ENCODE measurements at places on chromosomes 6 and 20.

DNA sequence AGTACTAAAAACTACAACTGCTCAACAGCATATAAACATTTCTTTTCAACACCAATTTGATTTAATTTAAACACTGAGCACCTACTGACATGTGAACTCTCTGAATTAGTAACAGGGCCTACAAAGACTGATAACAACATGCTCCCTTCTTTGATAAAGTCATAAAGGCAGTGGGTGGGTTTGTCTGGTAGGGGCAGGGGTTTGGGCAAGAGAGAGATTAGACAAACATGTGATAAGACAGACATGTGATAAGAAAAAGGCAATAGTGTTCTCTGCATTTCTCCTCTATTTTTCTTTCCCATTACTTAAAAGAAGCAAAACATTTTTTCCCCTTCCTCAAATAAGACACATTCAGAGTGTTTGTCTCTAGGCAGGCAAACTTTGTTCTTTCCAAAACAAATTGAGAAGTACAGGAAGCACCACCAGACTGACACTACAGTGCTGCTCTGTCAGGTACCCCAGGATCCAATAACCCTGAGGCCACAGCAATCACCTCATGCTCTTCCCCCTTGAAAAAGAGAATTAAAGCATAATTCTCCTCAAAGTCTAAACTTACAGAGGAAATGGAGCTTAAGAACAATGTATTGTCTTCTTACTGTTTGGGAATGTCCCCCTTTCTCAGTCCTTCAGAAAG is 11.9 kb downstream of the C6orf52 start:
- DNase-seq, result no peak

- DNase-seq, result peak; percentile 38
Measured at GRCh38 chr6:102458990-102459389, 1065.5 kb downstream of the GRIK2 start.

- no peak for DNase-seq
Measured at GRCh38 chr6:84137051-84137375, 90.4 kb downstream of the CEP162 start.

DNA sequence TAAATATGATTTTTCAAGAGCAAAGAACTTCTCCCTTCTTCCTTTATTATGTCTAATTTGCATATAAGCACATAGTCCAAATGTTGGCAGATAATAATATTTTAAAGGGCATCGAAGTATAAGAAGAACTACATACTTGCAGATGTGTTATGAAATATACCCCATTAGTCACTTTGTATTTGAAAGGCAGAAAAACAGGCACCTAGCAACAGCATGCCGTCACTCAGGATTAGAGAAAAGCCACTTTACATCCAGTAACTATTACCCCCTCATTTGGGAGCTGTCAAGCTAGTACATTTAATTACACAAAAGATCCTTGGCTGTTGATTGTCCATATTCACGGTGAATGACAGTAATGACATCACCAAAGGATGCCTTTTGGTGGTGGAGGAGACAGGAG is 99.3 kb upstream of the ARMC2 start:
- no peak for DNase-seq

GRCh38 chr6:162670345-162670744 is 57.2 kb downstream of the PRKN start:
- no peak for DNase-seq

DNA sequence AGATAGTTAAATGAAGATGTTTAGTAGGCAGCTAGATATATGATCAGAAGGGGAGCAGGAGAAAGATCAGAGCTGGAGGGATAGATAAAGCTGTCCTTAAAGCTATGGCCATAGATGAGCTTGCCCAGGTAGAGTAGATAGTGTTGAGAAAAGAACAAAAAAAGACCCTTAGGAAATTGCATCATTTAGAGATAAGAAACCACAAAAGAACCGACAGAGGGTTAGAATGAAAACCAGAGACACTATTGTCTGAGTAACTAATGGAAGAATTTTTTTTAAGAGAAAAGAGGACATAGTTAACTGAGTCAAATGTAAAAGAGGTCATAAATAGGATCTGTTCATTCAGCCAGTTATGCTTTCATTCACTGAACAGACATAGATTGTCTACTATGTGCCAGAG is 101.8 kb downstream of the TNFAIP3 start:
- no peak for DNase-seq

DNA sequence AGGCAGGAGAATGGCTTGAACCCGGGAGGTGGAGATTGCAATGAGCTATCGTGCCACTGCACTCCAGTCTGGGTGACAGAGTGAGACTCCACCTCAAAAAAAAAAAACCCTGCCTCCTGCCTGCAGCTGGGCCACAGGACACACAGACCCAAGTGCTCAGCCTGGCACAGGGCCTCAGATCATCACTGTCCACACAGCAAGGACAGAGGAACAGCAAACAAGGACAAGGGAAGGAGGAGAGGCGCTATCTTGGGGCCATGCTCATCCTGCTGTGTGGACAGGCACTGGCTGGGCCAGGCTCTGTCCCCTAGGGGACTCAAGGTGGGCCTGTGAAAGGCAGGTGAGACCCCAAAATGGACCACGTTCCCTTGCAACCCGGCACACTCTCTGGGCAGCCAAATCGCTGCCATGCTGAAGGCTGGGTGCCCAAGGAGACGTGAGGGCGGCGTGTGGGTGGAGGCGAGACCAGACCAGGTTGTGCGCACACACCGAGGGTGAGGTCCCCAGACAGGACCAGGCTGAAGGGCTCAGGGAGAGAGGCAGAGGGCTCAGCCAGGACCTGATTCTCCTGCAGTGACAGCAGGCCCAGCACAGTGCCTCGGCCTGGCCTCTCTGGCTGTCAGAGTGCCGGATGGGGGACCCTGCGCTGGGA is 9.1 kb downstream of the UCKL1 start:
- no peak for DNase-seq

GRCh38 chr20:57062696-57063270 is 203.7 kb downstream of the BMP7 start:
- DNase-seq, result no peak

GRCh38 chr6:107396211-107396610 is 63.2 kb downstream of the PDSS2 start:
- no peak for DNase-seq

- no peak for DNase-seq
Measured at GRCh38 chr20:7770046-7770445, 170.2 kb downstream of the HAO1 start.

- no peak for DNase-seq
Measured at GRCh38 chr20:18773566-18773965, 40.0 kb upstream of the SCP2D1 start.

DNA sequence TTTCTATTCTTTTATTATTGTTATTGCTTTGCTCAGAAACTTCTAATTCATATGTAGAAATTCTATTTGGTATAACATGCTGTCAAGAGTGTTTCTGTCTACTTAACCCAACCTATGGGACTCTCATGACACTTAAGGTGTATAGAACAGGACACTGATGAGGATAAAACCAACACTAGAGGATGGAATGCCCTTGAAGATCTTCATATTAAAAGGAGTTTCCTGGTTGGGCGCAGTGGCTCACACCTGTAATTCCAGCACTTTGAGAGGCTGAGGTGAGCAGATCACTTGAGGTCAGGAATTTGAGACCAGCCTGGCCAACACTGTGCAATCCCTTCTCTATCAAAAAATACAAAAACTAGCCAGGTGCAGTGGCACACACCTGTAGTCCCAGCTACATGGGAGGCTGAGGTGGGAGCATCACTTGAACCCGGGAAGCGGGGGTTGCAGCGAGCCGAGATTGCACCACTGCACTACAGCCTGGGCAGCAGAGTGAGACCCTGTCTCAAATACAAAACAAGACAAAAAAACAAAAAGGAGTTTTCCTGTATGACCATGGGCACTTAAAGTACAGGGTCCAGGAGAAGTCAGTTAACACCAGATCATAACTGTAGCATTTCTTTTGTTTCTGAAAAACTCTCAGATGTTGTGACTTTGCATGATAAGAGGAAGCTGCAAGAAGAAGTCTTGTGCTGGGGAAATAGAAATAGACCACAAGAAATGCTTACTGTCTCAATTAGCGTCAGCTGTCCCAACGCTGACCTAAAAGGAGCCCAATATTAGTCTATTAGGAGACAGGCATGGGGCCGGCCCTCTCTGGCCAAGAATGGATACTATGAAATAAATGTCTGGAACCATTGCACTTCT is 38.9 kb upstream of the CD2AP start:
- no peak for DNase-seq

DNA sequence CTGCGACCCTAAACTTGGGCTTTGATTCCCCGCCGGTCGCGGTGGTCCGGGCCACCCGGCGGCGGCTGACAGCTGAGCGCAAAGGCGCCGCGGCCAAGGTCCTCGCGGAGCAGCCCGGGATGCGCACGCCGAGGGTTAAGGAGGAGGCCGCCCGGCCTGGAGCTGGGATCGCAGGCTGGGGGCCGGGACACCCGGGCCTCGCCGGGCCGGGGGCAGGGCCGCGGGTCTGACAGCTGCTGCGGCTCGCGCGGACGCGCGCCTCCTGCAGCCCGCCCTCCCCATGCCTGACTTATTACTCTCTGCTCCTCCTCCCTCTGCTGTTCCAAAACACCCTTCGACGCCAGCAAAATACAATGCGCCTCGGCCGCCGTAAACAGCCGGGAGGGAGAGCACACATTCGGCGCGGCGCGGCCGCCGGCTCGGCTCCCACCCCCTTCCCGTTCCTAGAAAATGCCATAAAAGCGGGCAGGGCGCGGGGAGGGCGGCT is 746 bp downstream of the BACH2 start:
- DNase-seq, result no peak

- no peak for DNase-seq
Measured at GRCh38 chr6:153568628-153569027, 437.5 kb upstream of the RGS17 start.

- DNase-seq, result no peak
Measured at GRCh38 chr6:381742-382461, 9.7 kb upstream of the IRF4 start.

DNA sequence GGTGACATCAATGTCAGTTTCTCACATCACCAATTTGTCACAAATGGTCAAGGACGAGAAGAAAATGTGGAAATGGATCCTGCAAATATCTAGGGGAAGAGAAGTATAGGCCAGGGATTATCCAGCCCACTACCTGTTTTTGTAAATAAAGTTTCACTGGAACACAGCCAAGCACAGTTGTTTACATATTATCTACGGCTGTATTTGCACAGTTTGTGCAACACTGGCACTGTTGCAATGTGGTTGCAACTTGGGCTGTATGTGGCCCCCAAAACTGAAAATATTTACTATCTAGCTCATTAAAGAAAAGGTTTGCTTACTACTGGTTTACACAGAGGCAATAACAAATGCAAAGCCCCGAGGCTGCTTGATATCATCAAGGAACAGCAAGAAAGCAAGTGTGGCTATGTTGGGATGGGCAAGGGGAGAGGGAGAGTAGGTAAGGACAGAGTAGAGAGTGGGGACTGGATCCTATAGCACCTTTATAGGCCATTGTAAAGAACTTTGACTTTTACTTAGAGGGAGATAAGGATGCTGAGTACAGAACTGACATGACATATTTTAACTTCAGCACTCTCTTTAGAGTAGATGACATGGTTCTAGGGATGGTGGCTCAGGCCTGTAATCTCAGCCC is 11.8 kb upstream of the STXBP5 start:
- DNase-seq, result no peak

DNA sequence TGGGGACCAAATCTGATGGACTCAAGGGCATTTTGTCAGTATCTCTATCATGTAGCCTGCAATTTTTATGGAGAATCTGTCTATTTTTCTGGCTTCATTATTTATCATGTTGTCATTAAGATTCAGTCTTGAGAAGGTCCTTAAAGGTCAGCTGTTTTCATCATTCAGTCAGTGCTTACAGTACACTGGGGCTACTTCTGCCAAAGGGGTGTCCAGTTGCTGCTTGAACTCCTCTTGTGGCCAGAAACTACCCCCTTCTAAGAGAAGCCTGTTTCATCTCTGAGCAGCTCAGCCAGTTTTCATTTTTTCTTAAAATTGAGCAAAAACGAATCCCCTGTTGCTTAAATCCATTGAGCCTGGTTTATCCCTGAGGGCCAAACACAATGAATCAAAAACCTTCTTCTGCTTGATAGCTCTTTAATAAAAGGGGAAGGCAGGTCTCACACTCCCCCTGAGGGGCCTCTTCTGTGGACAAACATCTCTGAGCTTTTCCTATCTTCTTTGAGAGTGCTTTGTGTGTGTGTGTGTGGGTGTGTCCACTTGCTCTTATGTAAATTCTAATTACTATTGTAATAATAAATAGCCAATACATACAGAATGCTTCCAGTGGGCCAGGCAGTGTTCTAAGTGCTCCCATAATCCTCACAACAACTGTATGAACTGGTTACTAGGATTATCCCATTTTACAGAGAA is 172.2 kb downstream of the PLCB1 start:
- DNase-seq, result no peak

DNA sequence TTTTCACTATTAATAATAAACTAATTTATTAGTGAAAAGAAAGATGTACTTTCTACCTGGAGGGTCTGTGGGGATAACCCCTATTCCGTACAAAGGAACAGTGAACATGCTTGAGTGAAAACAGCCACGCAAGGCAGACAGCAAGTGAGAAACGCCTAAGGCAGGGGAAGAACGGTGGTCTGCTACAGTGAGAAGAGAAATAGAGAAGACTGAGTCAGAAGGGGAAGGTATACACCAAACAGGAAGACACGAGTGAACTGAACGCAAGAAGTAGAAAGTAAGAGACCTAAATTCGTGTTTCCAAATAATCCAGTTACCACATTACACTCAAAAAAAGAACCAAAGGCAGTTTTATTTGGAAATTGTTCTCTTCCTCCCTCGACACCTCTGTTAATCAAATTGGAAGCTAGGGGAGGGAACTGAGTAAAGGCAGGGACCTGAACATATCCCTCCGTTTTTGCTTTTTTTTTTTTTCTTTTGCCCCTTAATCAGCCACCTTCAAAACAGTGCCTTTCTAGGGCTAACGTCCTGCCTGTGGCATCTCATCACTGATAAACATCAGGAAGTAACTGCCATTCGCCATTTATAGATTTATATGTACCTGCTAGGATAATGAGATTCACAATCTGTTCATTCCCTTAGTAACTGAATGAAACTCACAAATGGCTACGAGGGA is 48.9 kb downstream of the ATXN1 start:
- no peak for DNase-seq

GRCh38 chr6:40671001-40671693 is 84.0 kb upstream of the LRFN2 start:
- no peak for DNase-seq

GRCh38 chr20:38249536-38250310 is 10.8 kb downstream of the KIAA1755 start:
- no peak for DNase-seq

GRCh38 chr6:156131221-156131903 is 645.8 kb upstream of the ARID1B start:
- no peak for DNase-seq
